Suprapubic skin (tissue), 4 donors: ENCODE measurements at places on chromosomes 4 and X. TPM values are rescaled to one million over a fixed set of nuclear protein-coding genes. Genes with fewer than 3 reads are reported as not detected.

Gene ZRSR2
- total RNA-seq = 7.1 TPM

Gene SMARCA5
- 20.0 TPM for total RNA-seq

Gene OPN1MW2
- total RNA-seq = not detected

Gene HPGD
- total RNA-seq = 109 TPM

Gene SMIM10L2A
- total RNA-seq = 5.1 TPM

Gene SATL1
- total RNA-seq = 0.45 TPM
